Ovary (tissue), 10 donors: ENCODE measurements at places on chromosomes 11 and 22. TPM values are rescaled to one million over a fixed set of nuclear protein-coding genes. Genes with fewer than 3 reads are reported as not detected.

GRCh38 chr11:100640071-100640470, 47.0 kb upstream of the ARHGAP42 start:
- H3K4me3 ChIP-seq = no peak overlapping the region
- no peaks in the 10 kb centered on the region for H3K36me3 ChIP-seq
- no peak overlapping the region for H3K27ac ChIP-seq
- peaks cover 5% of the 10 kb centered on the region for H3K4me1 ChIP-seq

DNA sequence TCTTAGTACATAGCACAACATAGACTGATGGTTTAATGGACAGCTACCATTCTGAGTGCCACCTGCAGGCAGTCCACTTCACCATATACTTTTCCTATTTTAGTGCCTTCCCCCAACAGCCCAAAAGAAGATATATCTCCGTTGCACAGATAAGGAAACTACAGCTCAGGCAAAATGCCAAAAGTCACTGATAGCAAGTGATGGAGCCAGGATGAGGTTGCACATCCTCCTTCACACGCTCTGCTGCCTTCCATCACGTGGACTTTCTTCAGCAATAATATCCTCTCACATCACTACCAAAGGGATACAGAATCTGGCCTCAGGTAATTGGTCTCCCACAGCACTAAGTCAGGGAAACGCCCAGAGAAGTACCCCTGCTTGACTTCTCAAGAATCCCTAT, 7.5 kb downstream of the TCF20 start:
- no peaks in the 10 kb centered on the region for H3K27me3 ChIP-seq
- H3K36me3 ChIP-seq = no peaks in the 10 kb centered on the region
- H3K4me1 ChIP-seq = peaks cover 2% of the 10 kb centered on the region
- no peak overlapping the region for H3K27ac ChIP-seq
- no peak for DNase-seq
- H3K4me3 ChIP-seq = no peak overlapping the region

DNA sequence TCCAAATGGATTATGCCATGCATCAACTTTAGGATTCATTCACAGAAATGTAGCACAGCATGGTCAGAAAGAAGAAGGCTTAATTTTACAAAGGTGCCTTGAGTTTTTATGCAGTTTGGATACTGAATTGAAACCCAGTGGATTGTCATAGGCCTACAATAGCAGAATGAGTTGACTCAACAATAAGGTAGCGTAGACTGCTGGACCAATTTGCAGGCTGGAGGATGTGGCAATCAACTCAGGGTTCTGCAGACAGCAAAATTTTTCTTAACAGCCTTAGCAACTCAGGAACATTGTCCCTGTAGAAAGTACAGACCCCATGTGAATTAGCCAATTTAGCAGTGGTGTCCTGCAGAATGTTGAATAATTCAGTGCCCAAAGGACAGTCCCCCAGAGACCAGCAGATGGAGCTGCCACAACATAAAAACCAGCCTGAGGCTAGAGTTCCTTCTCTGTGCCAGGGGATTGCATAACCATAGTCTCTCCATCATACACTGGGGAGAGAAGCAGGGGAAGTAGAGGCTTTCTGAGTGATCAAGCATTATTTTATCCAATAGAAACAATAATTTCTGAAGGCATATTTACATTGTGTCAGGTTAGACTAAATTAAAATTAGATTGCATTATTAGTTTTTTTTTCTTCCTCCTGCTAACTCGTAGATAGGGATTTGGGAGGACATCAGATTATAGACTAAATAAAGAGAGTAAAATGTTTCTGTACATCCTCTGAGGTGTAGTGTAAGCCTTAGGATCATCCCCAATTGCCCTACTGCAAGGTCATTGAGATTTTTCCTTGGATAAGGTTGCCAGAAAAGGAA, 20.3 kb upstream of the MRPL17 start:
- DNase-seq = no peak
- no peak overlapping the region for H3K27ac ChIP-seq
- no peaks in the 10 kb centered on the region for H3K36me3 ChIP-seq

GRCh38 chr11:109914809-109915653, 178.2 kb upstream of the ZC3H12C start:
- DNase-seq = no peak
- no peaks in the 10 kb centered on the region for H3K27me3 ChIP-seq
- H3K4me1 ChIP-seq = no peaks in the 10 kb centered on the region
- no peak overlapping the region for H3K4me3 ChIP-seq

GRCh38 chr11:34308913-34309585, 48.8 kb downstream of the ABTB2 start:
- no peaks in the 10 kb centered on the region for H3K27me3 ChIP-seq
- H3K27ac ChIP-seq = no peak overlapping the region
- H3K4me1 ChIP-seq = no peaks in the 10 kb centered on the region

- no peak overlapping the region for H3K4me3 ChIP-seq
- H3K27me3 ChIP-seq = no peaks in the 10 kb centered on the region
- peak overlapping the region; percentile 59 for H3K27ac ChIP-seq
- no peaks in the 10 kb centered on the region for H3K36me3 ChIP-seq
- H3K4me1 ChIP-seq = peaks cover 6% of the 10 kb centered on the region
- DNase-seq = peak; percentile 90
Measured at GRCh38 chr22:31055635-31056159, 25.4 kb upstream of the SMTN start.

- peaks cover 2% of the 10 kb centered on the region for H3K4me1 ChIP-seq
- no peaks in the 10 kb centered on the region for H3K36me3 ChIP-seq
- no peak overlapping the region for H3K27ac ChIP-seq
- H3K27me3 ChIP-seq = peaks cover 4% of the 10 kb centered on the region
Measured at GRCh38 chr22:50016308-50016987, 3.9 kb upstream of the IL17REL start.

GRCh38 chr11:9861860-9862725, 198.2 kb downstream of the SWAP70 start:
- H3K36me3 ChIP-seq = no peaks in the 10 kb centered on the region
- no peaks in the 10 kb centered on the region for H3K27me3 ChIP-seq
- H3K4me1 ChIP-seq = no peaks in the 10 kb centered on the region
- DNase-seq = peak; percentile 22

- no peak for DNase-seq
- H3K27me3 ChIP-seq = no peaks in the 10 kb centered on the region
- H3K36me3 ChIP-seq = no peaks in the 10 kb centered on the region
- no peak overlapping the region for H3K27ac ChIP-seq
- no peak overlapping the region for H3K4me3 ChIP-seq
- no peaks in the 10 kb centered on the region for H3K4me1 ChIP-seq
Measured at GRCh38 chr11:77828926-77829325, 8.0 kb downstream of the AAMDC start.

DNA sequence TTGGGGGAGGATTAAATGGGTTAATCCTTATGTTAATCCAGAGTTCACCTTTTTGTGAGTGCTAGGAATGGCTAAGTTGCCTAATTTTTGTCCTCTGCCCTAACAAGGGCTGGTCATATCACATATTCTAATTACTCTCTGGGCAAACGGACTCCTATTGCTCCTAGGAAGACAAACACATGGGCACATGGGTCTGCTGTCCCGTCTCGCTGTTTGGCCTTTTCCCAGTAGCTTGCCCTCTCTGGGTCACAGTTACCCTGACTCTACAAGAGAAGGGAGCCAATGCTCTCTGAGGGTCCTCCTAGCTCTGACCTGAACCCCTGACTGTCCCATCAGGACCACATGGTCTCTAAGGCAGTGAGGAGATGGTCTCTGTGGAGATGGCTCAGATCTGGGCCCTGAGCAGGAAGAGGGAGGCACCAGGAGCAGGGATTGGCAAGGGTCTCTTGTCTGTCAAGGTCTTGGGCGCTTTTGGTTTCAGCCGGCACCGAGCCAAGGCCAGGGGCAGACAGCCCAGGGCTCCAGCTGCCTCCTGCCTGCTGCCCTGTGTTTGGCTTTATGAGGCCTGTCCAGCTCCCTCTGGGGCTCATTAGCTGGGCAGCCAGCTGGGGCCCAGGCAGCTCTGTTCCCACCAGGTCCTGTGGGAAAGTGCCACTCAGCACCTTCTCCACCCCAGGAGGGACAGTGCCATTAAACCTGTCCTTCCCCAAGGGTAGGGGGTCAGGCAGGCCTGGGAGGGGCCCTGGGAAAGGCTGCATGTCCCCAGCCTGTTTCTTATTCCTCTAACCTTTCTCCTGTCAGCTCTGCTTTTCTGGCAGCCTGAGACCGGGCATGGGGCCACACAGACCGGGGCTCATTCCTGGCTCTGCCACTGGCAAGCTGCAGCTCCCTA, 559.9 kb downstream of the MN1 start:
- H3K27ac ChIP-seq = no peak overlapping the region
- no peaks in the 10 kb centered on the region for H3K36me3 ChIP-seq
- DNase-seq = peak; percentile 82
- peaks cover 22% of the 10 kb centered on the region for H3K4me1 ChIP-seq
- no peaks in the 10 kb centered on the region for H3K27me3 ChIP-seq
- no peak overlapping the region for H3K4me3 ChIP-seq

DNA sequence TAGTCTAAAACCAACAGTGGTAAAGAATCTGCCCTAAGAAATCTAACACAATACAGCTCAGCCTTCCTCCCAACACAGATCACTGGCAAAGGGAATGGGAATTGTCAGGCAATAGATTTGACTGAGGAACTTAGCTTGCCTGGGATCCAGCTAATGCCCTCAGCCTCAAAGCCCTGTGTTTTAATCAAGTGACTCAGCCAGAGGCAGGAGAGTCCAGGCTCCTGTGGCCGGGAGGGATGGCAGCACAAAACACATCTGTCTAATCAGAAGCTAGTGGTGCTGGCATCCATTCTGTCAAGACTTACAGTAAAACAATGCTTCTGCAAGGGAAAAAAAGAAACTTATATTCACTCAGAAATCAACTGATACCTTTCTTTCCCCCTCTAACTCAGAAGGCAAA, 5.6 kb downstream of the SYTL2 start:
- no peak for DNase-seq
- no peaks in the 10 kb centered on the region for H3K36me3 ChIP-seq
- peaks cover 1% of the 10 kb centered on the region for H3K4me1 ChIP-seq
- no peak overlapping the region for H3K4me3 ChIP-seq
- H3K27me3 ChIP-seq = no peaks in the 10 kb centered on the region

DNA sequence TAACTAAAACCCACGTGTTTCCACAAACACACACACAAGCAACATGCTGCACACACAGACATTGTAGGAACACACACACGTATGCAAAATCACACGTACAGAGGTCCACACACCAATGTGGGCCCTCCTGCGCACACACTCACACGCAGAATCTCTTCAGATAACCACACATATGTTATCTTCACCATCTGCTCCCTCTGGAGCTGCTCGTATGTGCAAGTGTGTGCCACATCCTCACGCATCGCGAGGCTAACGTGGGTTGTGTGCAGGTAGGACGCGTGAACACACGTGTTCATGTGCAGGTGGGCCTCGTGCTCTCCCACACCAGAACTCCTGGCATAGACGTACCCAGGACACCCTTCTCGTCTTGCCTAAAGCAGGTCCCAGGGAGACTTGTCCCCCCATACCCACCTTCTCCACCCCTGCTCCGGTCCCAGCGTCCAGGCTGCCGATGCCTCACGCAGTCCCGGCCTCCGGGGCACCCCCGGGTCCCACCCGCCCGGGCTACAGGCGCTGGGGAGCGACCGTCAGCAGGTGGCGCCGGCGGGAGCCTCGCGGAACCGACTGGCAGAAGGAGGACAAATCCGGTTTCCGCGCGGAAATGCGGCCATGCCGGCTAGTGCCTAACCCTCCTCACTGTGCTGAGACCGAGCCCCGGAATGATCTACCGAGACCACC, 10.3 kb upstream of the IGSF9B start:
- no peaks in the 10 kb centered on the region for H3K4me1 ChIP-seq
- no peaks in the 10 kb centered on the region for H3K36me3 ChIP-seq
- H3K27me3 ChIP-seq = no peaks in the 10 kb centered on the region
- DNase-seq = peak; percentile 42
- H3K27ac ChIP-seq = no peak overlapping the region

DNA sequence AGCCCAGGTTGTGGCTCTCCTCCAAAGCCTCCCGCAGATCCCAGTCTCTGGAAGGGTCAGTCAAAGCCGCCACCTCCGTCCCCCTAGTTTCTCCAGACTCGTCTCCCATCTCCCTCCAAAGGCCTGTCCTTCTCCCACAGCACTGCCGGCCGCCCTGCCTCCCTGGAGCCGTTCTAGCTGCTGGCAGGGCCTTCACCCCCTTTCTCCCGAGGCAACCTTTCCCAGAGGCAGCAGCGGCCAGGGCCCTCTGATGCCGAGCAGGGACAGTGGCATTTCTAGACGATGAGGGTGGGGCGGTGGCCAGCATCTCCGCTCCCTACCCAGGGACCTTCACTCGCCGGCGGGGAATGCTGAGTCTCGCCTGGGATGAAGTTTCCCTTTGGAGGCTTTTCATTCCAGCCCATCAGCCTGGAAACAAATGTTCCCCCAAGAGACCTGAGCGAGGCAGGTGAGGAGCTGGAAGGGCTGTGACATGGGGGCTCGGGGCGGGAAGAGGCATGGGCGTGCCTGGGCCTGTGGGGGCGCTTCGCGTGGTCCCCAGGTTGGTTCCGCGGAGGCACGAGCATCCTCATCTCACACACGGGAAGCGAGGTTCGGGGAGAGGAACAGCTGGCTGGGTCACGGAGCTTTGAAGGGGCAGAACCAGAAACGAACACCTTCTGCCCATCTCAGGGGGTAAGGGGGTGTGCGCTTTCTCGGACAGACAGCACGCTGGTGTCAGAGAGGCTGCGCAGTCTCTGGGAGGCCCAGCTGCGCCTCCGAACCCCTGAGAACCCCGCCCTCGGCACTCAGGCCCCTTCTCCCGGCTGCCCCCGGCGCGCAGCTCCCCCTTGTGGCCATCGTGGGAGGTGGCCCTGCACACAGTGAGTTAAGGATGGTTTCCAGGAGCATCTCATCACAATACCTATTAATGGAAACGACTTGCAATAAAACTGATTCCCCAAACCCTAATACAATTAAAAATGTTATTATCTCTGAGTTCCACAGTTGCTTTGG, 18.1 kb upstream of the KLHL35 start:
- no peaks in the 10 kb centered on the region for H3K36me3 ChIP-seq
- peaks cover 8% of the 10 kb centered on the region for H3K4me1 ChIP-seq
- no peak overlapping the region for H3K4me3 ChIP-seq
- H3K27me3 ChIP-seq = no peaks in the 10 kb centered on the region
- H3K27ac ChIP-seq = no peak overlapping the region

OR52I1 gene
- not detected for total RNA-seq

DENND6B gene
- 8.8 TPM for total RNA-seq

TMEM86A gene
- total RNA-seq = 18.2 TPM

RHOG gene
- total RNA-seq = 29.5 TPM
